ENCODE measurements at places on chromosomes 1 and 21. TPM values are rescaled to one million over a fixed set of nuclear protein-coding genes. Genes with fewer than 3 reads are reported as not detected.
A peak's percentile ranks its signal among the peaks of the same experiment; 100 is the strongest.

DNA sequence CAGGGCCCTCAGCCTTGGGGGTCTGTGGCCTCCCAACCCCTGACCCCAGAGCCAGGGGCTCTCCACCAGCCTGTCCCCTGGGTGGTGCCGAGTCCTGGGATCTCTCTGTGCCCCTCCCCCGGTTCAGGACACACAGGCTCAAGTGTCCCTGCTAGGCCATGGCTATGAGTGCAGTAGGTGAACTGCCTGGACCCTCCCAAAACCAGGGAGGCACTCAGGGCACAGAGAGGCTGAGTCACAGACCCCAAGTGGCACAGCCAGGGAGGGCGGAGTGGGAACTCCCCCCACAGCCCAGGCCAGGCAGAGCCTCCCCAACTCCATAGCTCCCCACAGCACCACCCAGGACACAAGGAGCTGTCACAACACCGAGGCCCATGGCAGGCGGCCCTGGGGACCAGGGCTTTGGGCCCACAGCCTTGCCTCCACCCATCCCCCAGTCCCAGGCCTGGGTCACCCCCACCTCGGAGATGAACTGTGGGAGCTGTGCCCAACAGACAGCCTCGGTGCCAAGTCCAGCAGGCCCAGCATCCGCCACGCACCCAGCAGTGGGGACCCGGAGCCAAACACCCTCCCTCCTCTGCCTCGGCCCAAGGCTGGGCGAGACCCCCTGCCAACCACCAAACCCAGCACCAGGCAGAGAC is 3.2 kb downstream of the DVL1 start:
- no peak for DNase-seq

GRCh38 chr1:89671775-89672488 is 39.0 kb downstream of the LRRC8C start:
- DNase-seq, result no peak

DNA sequence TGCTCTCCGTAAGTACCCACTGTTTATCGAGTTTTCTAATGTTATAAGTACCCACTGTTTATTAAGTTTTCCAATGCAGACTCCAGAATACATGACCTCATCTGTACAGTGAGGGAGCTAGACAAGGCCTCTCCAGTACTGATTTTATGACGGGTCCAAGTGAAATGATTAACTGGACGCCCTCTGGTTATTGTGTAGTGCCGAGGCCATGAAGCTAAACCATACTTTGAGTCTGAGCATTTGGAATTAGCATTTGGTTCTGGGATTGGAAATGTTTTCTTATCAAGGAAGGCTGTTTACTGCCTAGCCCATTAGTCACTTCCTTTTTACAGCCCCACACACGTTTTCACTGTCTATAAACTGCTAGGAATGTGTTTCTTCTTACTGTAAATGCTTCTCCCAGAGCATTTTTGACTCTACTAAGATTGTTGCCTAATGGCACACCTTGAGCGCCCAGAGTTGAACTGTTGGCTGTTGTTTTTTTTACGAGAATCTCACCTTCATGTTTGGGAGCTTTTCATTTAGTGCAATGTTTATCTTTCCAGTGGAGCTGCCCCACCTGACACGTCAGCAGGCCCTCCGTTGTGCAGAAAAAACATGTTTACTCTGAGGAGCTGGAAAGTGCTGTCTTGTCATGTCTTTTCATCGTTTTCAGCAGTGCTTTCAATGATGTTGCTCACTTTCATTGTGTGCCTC is 26.9 kb downstream of the SPATA46 start:
- DNase-seq, result no peak

GRCh38 chr1:164830628-164831027 is 271.6 kb downstream of the PBX1 start:
- no peak for DNase-seq

DNA sequence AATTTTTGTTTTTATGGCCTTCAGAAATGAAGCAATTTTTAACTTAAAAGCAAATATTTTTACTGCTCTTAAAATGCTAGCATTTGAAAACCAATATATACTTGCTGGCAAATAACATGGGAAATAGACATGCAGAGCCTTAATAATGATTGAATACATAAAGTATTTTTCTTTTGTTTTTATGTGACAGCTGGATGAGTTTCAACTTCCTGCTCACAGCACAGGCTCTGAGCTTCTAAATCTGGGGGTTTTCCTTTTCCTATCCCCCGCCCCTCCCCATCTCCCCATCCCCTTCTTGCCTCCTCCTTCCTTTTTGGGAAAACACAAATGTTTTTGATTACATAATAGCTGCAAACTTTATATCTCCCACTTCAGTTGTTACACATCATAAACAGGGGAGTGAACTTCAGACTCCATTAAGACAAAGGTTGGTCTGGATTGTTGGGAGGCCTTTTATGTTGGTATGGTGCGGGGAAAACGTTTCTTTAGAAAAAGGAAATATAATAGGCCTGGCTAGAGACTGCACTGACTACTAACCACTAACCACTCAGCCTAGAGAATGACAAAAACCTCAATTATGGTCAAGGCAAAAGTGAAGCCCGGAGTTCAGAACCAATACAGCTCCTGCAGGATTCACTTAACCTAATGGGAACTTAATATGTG is 116.1 kb upstream of the GORAB start:
- no peak for DNase-seq

DNA sequence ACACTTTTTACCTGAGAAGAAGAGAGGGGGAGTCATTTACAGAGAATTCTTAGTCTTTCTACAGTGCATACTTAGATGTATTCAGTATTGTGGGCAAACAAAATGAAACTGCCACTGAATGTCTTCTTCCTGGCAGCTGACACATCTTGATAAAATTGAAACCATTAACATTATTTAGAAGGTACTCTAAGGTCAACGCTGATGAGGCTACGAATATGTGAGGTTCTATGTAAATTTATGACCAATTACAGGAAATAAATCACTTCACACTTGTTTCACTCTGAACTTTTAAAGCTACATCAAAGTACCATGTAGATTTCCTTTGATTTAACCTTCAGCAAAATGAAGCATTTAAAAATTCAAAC is 51.3 kb upstream of the GFI1 start:
- no peak for DNase-seq

DNA sequence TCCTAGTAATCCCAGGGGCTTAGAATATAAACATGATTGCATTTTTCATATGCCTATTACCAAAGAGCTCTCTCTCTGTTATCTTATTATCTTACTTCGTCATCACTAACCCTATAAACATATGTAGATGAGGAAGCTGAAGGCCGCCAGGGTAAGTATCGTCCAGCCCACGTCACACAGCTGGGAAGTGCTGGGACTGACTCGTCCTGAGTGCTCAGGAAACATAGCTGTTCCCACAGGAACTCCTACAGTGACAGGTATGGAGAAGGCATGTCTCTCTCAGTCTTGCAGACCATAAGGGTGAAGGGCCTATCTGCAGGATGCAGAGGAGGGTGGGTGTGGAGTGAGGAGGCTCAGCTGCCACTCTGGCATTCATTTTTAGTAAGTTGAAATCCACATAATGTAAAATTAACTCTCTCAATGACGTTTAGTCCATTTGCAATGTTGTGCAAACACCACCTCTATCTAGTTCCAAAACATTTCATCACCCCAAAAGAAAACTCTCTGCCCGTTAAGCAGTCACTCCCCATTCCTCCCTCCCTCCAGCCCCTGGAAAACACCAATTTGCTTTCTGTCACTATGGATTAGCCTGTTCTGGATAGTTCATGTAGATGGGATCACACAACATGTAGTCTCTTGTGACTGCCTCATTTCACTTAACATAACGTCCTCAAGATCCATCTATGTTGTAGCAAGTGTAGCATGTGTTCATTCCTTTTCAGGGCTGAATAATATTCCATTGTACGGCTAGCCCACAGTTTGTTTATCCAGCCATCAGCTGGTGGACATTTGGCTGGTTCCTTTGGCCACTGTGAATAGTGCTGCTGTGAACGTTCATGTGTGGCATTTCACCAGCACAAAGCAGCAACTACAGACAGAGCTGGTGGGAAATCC is 68.3 kb downstream of the TCP10L start:
- no peak for DNase-seq

GRCh38 chr1:25223471-25223870 is 8.8 kb downstream of the SYF2 start:
- DNase-seq, result no peak

- DNase-seq, result no peak
These were observed 91.4 kb downstream of the PRKAB2 start for GRCh38 chr1:147080671-147081394.

- no peak for DNase-seq
These were observed 71.5 kb upstream of the RGS4 start for GRCh38 chr1:162997499-162998285.

DNA sequence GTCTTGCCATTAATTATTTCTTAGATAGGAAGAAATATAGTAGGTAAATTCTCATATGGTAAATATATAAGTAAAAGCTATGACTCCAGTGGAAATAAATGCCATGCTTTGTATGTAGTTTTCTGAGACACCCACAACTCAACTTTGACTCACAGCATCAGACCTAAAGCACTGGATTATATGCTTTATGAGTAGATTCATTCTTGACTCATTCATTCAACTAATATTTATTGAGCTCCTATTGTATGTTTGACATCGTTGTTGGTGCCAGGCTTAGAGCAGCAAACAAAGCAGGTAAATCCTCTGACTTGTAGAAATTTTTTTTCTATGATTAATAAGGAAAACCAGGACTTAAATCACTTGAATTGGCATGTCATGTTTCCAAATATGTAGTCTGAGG is 211.4 kb downstream of the PTPRC start:
- no peak for DNase-seq

GRCh38 chr1:60765204-60765603 is 317.2 kb upstream of the NFIA start:
- no peak for DNase-seq

- DNase-seq, result no peak
These were observed 432.8 kb upstream of the ZP4 start for GRCh38 chr1:238323490-238323889.

DNA sequence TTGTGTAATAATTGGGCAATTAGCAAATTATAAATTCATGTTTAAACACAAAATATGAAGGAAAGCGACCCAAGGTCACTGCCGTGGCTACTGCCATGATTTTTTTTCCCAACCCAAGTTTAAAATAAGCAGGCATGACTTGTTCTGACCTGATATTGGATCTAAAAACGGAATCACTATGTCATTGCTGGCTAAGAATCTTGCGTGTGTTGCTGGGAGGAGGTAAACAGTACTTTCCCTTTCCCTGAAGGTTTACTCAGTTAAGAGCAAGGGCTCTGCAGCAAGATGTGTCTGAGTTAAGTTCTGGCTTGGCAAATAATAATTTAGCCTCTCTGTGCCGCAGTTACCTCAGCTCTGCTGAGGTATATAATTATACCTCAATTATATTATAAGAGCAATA is 125.7 kb upstream of the L1TD1 start:
- no peak for DNase-seq

DNA sequence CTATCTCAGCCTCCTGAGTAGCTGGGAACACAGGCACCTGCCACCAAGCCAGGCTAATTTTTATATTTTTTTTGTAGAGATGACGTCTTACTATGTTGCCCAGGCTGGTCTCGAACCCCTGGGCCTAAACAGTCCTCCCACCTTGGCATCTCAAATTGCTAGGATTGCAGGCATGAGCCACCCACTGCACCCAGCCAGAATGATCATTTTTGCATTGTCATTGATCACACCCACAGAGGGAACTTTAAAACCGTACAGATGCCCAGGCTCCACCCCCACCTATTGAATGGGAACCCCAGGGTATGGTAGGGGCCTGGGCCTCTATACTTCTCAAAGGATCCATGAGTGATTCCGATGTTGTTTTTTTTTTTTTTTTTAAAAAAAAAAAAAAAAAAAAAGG is 36.7 kb downstream of the ETNK2 start:
- no peak for DNase-seq

DNA sequence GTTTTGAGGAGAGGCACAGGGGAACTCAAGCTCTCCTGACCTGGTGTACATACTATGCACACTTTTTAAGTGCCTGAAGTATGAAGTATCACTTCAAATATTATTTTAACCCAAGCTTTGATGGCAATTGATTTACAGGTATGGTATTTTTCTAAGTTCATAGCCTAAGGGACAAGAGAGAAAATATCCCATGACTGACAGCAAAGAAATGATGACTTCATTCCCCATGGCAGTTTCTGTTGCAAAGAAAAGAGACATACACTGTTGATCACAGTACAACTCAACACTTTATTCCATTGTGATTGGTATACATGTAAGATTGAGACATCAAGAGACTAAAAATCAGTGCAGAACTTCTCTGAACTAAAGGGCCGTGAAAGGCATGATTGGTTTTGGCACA is 41.8 kb upstream of the BCL10 start:
- DNase-seq, result no peak

- DNase-seq, result no peak
These were observed 55.2 kb downstream of the GPR161 start for GRCh38 chr1:168081373-168082007.

DNA sequence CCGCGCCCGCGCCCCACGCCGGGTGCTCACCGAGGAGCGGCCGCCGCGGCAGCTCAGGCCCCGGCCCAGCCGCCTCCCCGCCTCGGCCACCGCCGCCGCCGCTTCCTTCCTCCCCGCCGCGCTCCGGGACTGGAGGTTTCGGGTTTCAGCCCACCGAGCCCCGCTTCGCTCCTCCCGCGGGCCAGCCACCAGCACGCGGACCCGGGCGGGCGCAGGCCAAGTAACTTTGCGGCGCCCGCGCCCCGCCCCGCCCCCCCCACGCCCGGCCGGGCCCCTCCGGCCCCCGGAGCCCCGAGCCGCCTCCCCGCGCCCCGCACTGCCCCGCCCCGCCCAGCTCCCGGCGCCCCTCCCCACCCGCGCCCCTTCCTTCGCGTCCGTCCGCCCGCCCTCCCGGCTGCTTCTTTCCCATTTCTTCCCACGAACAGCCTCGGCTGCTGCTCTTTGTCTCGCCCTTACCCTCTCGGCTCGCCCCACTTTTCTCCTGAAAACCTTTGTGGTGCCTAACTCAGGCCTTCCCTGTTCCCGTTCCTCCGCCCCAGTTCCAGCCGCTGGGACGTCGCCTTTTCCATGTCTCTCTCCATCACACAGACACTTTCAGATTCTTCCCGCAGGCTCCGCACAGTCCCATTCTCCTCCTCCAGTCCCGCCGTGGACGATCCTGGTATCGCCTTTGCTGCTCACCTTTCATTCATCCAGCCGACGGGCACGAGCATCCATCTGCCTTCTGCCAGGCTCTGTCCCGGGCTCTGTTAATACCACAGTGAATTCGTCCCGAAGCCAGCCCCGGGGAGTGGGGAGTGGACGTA is at the start of gene GPR161:
Gene GPR161, minus strand, starts transcription at position 222 of the 806 bp plus-strand sequence. CDS start 32,080 bp downstream, outside the sequence.
- DNase-seq, result peak; percentile 65

GRCh38 chr1:33660244-33660643 is 187.8 kb downstream of the ZSCAN20 start:
- no peak for DNase-seq

- peak; percentile 90 for DNase-seq
These were observed at the start of gene LRRC71 for GRCh38 chr1:156920233-156921052. Gene LRRC71 (plus strand): TSS chr1:156920632. CDS start chr1:156920804, 172 bp downstream.

The TSPAN1 gene
- 5.0 TPM for total RNA-seq

The TGFB2 gene
- 35.4 TPM for total RNA-seq

The S100A11 gene
- total RNA-seq, result 39.6 TPM

The MCOLN3 gene
- 0.52 TPM for total RNA-seq

The KANK4 gene
- 0.12 TPM for total RNA-seq

The CFHR1 gene
- not detected for total RNA-seq

The OLFML3 gene
- 15.8 TPM for total RNA-seq

The PHGDH gene
- total RNA-seq, result 1.3 TPM

The RNF223 gene
- not detected for total RNA-seq

The LCE1D gene
- not detected for total RNA-seq

The APCS gene
- total RNA-seq, result not detected

The DNASE2B gene
- total RNA-seq, result 3.1 TPM

The FCRLB gene
- total RNA-seq, result 0.44 TPM

The PLK3 gene
- 4.8 TPM for total RNA-seq

The HTR6 gene
- total RNA-seq, result not detected

The GRIK1 gene
- not detected for total RNA-seq

The DENND2D gene
- 1.5 TPM for total RNA-seq

The SYT14 gene
- 0.18 TPM for total RNA-seq

Data from psoas muscle (tissue), 8 donors.